Thoracic aorta (tissue), 2 donors: ENCODE measurements at places on chromosomes 5 and 9. TPM values are rescaled to one million over a fixed set of nuclear protein-coding genes. Genes with fewer than 3 reads are reported as not detected.

NSG2 gene
- not detected for total RNA-seq

GRCh38 chr5:130871346-130872086, 293.5 kb downstream of the HINT1 start:
- no peak for DNase-seq

OXCT1 gene
- 30.6 TPM for total RNA-seq

GRCh38 chr9:72534931-72535330, 13.5 kb downstream of the TMC1 start:
- DNase-seq, result no peak
